ENCODE measurements at places on chromosomes 5 and 9. TPM values are rescaled to one million over a fixed set of nuclear protein-coding genes. Genes with fewer than 3 reads are reported as not detected.

GRCh38 chr9:123007269-123007668, 26.2 kb upstream of the GPR21 start:
- no peak for DNase-seq

GRCh38 chr9:127174386-127175318, 52.2 kb upstream of the ANGPTL2 start:
- DNase-seq: no peak

DNA sequence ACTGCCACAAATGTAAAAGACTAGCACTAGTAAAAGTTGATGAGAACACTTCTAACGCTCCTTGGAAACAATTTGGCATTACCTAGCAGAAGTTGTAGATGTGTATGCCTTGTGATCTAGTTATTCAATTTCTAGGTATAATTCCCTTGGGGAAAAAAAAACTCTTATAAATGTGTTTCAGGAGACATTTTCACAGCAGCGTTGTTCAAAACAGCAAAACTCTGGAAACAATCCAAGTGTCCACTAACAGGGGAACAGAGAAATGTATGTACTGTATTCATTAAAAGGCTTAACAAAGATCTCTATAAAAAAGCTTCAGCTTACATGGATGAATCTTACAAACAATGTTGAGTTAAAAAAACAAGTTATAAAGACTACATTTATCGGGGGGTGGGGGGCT, 30.4 kb downstream of the NR3C1 start:
- no peak for DNase-seq

GRCh38 chr5:14778792-14779070, 92.8 kb downstream of the ANKH start:
- DNase-seq: no peak

DNA sequence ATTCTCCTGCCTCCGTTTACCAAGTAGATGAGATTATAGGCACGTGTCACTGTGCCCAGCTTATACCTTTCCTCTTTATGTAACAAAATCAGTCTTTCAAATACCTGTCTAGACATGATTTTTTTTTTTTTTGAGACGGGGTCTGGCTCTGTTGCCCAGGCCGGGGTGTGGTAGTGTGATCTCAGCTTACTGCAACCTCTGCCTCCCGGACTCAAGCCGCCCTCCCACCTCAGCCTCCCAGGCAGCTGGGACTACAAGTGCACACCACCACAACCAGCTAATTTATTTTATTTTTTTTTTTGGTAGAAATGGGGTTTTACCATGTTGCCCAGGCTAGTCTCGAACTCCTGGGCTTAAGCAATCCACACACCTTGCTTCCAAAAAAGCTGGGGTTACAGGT, 13.2 kb downstream of the NADK2 start:
- DNase-seq: no peak

DNA sequence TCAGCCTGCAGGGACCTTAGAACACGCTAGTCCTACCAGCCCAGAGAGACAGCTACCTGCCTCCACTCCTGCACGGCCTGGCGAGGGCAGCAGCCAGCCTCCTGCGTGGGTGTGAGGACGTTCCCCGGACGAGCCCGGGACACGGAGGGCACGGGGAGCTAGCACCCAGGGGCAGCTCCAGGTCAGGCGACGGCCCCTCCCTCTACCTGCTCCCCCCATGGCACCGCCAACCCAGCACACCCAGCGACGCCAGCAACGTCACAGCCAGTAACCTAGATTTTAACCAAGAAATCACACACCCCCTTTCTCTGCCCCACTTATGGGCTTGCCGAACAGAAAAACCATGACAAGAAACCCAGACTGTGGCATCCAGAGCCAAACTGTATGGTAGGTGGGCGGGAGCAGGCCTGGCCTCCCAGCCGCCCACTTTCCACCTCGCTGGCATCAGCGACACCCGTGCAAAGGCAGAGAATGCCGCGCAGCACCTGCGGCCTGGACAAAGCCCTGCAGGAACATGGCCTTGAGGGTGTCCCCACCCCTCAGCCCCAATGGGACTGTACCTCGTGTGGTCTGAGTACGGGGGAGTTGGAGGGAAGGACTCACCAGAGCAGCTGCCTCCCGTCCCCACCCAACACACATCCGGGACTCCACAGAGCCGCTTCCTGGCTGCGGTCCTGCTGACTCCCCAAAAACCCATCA, 47.9 kb downstream of the NACC2 start:
- DNase-seq: no peak

CEMIP2 gene
- 3.9 TPM for total RNA-seq

HACD4 gene
- not detected for total RNA-seq
